NCI-H2029 treated with DMSO at 0.1 percent for 48 hours (cell line): ENCODE measurements at places on chromosomes 7 and 10.

DNA sequence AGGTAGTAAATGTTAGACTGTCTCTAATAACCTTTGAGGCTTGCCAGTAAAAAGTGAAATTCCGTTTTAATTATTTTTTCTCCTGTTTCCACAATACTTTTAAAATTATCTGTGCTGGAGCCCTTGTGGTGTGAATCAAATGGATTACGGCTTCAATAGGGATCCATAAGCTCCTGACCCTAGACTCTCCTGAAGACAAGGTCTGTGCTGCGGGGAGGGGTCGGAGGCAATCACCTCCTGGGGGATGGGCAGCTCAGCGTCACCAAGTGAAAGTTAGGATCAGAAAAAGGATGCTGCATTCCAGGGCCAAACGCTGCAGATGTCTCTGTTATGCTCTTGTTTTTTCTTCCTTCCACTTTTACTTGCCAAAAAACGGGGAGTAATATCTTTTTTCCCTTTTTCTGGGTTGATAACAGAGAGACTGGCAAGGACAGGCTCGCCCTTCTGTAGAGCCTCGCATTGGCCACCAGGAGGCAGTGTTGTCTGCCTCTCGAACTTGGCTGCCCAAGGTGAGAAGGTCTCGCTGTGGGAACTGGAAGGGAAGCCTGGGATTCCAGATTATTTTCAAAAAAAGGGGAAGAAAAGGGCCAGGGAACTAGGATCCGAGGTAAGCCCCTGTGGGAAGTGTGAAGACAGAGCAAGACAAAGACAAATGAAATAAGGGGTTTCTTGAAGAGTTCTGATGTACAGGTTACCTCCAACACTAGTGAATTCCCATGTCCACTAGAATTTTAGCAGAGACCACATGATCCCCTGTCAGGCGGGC lies 621.9 kb downstream of the ACTR3B start:
- DNase-seq: peak; percentile 1

- DNase-seq: peak; percentile 70
Measured at GRCh38 chr7:29748286-29749099, 57.8 kb upstream of the WIPF3 start.

- no peak for DNase-seq
Measured at GRCh38 chr10:130036296-130037065, 72.4 kb upstream of the EBF3 start.

DNA sequence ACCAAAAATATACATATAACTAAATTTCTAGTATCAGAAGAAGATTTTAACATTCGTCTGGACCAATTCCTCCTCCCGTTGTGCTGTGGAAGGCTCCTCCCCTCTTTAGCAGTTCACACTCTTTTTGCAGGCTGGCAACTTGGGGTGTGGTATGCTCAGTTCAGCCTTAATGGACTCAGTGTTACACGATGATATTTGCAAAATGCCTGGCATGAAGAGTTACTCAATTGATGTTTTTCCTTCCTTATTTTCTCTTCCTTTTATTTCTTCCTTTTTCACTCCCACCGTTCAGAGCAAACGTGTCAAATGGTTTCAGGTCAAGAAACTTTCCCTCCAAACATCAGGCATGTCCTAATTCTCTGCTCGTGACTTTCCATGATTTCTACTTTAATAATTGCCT lies 248.3 kb downstream of the PHF14 start:
- DNase-seq: no peak

GRCh38 chr10:132740588-132740987 lies 45.4 kb downstream of the NKX6-2 start:
- no peak for DNase-seq

GRCh38 chr10:91111060-91111459 lies 109.4 kb upstream of the PCGF5 start:
- DNase-seq: no peak

DNA sequence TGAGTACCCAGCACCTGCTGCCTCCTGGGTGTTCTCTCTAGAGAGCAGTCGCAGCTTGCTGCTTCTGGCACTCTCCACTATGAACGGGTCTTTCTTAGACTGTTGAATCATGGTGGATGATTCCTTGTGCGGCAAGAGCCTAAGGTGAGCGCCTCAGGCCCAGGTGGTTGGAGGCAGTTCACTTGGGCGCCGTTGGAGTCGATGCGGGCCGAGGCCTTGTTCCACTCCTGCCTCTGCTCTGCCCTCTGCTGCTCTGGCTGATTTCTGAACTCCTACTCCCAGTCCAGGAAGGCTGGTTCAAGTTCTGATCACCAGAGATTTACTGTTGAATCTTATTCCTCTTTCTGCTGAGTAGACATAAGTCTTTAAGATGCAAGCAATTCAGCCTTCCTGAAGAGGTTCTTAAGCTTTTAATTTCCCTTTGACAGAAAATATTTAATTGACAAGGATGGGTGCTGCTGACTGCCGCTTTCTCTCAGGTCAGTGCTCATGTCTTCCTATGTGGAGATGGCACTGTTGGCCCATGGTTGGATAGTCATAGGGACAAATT lies 10.4 kb downstream of the YKT6 start:
- DNase-seq: no peak

DNA sequence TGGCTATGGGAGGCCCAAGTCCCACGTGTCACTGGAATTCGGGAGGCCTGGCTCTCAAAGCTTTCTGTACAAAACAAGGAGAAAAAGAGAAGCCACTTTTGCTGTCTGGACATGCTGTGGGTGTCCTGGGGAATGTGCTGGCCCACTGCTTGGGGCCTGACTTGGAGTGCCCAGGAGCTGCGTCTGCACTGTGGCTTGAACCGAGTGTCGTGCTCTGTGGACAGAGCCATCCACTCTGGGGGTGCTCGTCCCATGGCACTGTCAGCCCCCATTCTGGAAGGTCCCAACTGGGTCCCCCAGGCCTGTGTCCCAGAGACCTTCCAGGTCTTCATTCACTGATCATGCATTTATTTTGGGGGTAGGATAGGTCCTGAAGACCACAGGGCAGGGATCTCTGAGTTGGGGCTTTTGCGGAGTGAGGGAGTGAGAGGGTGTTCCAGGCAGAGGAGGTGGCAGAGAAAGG lies 138.0 kb downstream of the LHPP start:
- no peak for DNase-seq

- no peak for DNase-seq
Measured at GRCh38 chr7:78437118-78437517, 638.5 kb downstream of the PHTF2 start.

DNA sequence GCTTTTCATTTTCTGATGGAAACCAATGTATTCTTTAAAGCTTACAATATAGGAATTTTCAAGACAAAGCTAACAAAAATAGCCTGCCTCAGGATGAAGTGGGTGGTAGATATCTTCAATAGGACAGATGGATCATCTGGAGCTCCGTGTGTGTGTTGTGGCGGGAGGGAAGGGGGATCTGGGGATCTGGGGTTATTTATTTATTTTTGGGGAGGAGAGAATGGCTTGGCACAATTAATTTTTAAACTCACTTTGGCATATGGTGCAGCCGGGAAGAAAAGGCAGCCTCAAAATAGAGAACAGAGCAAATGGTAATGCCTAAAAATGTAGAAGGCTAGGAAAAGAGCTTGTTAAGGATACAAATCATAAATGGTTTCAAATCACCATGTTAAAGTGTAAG lies 11.6 kb upstream of the ABLIM1 start:
- DNase-seq: no peak

GRCh38 chr10:78585952-78586351 lies 482.8 kb upstream of the ZMIZ1 start:
- DNase-seq: no peak

- peak; percentile 20 for DNase-seq
Measured at GRCh38 chr10:3287572-3288445, 115.2 kb upstream of the PITRM1 start.

GRCh38 chr7:94655848-94656657 lies at the start of gene SGCE:
SGCE (minus strand) TSS chr7:94656133; CDS start chr7:94656098, 35 bp downstream.
- peak; percentile 61 for DNase-seq

DNA sequence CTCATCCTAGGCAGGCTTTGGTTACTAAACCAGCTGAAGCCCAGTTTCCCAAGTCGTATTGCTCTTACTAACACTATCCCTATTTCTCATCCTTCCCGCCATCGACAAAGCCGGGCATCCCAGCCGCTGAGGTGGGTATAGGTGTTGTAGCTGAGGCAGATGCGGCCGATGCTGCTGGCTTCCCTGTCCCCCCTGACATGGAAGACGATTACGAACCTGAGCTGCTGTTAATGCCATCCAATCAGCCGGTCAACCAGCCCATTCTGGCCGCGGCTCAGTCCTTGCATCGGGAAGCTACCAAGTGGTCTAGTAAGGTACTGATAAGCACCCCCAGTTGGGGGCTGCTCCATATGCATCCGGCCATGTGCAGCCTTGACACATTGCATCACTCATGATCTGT lies 38.8 kb downstream of the AP3M1 start:
- DNase-seq: no peak

GRCh38 chr10:42781893-42782445 lies 626 bp upstream of the BMS1 start:
- no peak for DNase-seq

- no peak for DNase-seq
Measured at GRCh38 chr10:77386838-77387237, 250.8 kb downstream of the KCNMA1 start.

DNA sequence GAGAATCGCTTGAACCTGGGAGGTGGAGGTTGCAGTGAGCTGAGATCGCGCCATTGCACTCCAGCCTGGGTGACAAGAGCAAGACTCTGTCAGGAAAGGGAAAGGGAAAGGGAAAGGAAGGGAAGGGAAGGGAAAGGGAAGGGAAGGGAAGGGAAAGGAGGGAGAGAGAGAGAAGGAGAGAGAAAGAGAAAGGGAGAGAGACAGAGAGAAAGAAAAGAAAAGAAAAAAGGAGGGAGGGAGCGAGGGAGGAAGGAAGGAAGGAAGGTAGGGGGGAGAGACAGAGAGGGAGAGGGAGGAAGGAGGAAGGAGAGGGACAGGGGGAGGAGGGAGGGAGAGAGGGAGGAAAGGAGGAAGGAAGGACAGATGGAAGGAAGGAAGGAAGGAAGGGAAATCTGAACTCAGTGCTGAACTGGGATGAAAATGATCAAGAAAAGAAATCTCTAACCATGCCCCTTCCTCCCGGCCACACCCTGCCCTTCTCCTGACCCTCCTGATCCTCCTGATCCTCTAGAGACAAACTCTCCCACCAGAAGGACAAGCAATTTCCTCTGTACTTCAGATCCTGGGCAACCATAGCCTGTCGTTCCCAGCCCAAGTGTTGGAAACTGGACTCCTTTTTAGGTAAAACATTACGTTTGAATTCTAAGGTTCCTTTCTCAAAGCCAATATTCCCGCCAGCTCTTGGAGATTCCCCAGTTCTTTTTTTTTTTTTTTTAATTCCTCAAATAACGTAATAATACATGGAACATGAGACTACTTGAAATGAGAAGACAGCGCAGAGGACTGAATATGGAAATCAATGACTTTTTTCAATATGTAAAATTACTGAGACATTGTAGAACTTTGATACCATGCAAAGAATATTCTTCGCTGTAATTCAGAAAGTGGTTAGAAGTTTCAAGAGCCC lies 32.1 kb downstream of the NMT2 start:
- no peak for DNase-seq

DNA sequence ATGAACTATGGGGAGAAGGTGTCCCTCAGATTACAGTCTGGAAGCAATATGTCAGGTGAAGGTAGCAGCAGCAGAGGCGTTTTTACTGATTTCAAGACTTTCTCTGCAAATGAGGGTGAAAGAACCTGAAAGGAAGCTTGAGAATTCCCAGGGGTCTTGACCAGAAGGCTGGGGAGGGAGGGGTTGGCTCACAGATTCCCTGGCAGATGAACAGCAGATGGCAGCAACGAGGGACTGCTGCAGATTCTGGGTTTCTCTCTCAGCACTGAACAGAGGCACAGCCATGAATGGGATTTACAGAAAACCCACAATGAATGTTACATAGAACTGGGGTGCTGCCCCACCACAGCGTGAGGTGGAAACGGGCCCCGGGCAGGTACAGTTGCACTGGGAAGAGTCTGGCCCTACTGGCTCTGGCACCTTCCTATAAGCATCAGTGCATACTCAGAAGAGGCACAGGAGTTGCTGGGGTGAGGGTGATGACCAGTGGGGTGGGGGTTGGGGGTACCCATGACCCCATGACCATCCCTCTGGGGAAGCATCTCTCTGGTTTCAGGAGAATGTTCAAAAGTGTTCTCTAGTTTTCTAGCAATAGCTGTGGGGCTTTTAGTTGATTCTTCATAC lies 317.8 kb downstream of the SH2D4B start:
- DNase-seq: no peak

GRCh38 chr7:44854644-44855364 lies 6.9 kb upstream of the H2AZ2 start:
- no peak for DNase-seq

GRCh38 chr10:22097696-22098095 lies 94.2 kb upstream of the DNAJC1 start:
- DNase-seq: no peak

DNA sequence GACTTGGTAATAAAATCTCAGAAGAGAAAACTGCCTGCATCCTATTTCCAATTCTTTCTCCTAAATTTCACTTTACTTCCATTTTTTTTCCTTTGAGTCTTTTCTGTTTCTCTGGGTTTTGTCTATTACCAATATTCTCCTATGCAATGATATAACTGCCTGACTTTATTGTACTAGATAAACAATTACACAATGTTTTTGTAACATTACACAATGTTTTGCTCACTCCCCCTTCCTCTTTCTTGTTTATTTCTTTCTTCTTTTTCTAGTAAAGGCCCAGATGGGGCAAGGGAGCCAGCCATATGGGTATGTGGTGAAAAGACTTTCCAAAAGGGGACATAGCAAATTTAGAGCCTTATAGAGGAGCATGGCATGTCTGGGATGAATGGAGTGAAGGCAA lies 278.7 kb upstream of the PHYHIPL start:
- no peak for DNase-seq

DNA sequence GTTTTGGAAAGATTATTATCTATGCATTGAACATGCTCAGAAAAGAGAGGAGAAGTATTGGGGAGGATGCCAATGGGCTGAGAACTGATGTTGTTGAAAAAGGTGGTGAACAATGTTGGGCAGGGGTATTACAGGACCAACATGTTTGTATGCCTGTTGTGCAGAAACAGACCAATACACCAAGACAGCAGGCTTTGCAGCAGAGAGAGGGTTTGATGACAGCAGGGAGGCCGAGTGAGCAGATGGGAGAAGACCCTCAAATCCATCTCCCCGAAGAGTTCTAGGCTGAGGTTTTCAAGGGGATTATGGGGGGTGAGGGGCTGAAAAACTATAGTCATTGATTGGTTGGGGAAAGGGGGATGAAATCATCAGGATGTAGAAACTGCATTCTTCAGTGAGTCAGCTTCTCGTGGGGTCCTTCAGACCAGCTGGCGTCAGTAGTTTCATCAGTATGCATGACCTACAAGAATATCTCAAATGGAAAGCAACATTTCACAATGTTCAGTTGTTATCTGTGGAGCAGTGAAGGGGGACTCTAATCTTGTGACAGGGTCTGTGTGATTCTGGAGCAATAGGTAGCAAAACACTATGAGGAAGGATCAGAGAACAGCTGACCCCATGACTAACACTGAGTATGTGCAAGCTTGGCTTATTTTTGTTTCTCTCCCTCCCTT lies 167.8 kb downstream of the BAMBI start:
- DNase-seq: no peak

- no peak for DNase-seq
Measured at GRCh38 chr10:35909121-35909720, 267.1 kb upstream of the FZD8 start.

GRCh38 chr10:60374836-60375235 lies 14.8 kb downstream of the ANK3 start:
- no peak for DNase-seq
